Thyroid gland (tissue), 4 donors: ENCODE measurements at places on chromosomes 6 and 20.

DNA sequence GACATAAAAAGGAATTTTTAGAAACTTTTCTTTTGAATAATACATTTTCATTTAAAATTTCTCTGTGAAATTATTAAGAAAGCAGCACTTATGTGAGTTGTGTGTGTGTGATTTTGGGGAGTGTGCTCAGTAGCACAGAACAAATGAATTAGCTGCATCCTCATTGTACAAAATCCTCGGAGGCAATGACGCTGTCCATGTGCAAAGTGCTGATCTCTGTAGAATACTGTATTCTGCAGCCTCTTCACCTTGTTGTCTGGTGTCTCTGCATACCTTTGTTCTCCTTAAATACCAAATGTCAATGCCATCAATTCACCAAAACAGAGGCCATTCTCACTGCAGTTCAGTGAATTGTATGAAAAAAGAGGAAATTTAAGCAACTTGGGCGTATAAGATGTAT, 838.4 kb downstream of the QKI start:
- no peaks in the 10 kb centered on the region for H3K27me3 ChIP-seq
- no peaks in the 10 kb centered on the region for H3K36me3 ChIP-seq
- no peaks in the 10 kb centered on the region for H3K4me1 ChIP-seq
- DNase-seq: no peak
- no peak overlapping the region for H3K4me3 ChIP-seq

GRCh38 chr6:41098366-41098765, 25.6 kb downstream of the NFYA start:
- peaks cover 41% of the 10 kb centered on the region for H3K36me3 ChIP-seq
- H3K27me3 ChIP-seq: no peaks in the 10 kb centered on the region
- peak; percentile 55 for DNase-seq
- H3K27ac ChIP-seq: no peak overlapping the region
- H3K4me1 ChIP-seq: peaks cover 8% of the 10 kb centered on the region
- no peak overlapping the region for H3K4me3 ChIP-seq

GRCh38 chr20:31644701-31645100, 7.0 kb downstream of the COX4I2 start:
- no peak overlapping the region for H3K27ac ChIP-seq
- no peaks in the 10 kb centered on the region for H3K27me3 ChIP-seq
- no peaks in the 10 kb centered on the region for H3K4me1 ChIP-seq
- no peaks in the 10 kb centered on the region for H3K36me3 ChIP-seq

GRCh38 chr20:38144974-38145728, 19.9 kb downstream of the TGM2 start:
- H3K4me1 ChIP-seq: no peaks in the 10 kb centered on the region
- H3K36me3 ChIP-seq: no peaks in the 10 kb centered on the region
- H3K27me3 ChIP-seq: no peaks in the 10 kb centered on the region
- no peak for DNase-seq
- H3K4me3 ChIP-seq: no peak overlapping the region

DNA sequence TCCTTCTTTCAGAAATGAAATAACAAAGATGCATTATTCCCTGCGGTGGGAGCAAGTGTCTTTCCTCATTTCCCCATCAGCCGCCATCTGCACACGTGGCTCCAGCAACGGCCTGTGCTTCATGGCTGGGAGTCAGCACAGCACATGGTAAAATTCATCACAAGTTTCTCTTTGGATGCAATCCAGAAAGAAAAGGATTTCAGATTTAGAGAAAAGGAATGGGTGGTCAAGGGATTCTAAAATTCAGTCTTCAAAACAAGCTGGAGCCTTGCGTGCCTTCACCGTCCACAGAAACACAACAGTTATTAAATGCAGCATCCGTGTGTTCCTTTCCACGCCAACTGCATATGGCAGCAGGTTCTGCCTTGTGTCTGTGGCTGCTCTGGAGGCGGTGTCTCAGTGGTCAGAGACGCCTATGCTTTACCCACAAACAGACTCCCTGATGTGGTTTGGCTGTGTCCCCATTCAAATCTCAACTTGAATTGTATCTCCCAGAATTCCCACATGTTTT, 107.6 kb downstream of the THBS2 start:
- no peaks in the 10 kb centered on the region for H3K4me1 ChIP-seq
- no peak overlapping the region for H3K4me3 ChIP-seq
- DNase-seq: no peak
- H3K27me3 ChIP-seq: no peaks in the 10 kb centered on the region

GRCh38 chr20:45592574-45593189, 13.6 kb upstream of the WFDC8 start:
- H3K36me3 ChIP-seq: no peaks in the 10 kb centered on the region
- no peak overlapping the region for H3K4me3 ChIP-seq
- H3K27me3 ChIP-seq: no peaks in the 10 kb centered on the region
- peaks cover 7% of the 10 kb centered on the region for H3K4me1 ChIP-seq
- no peak overlapping the region for H3K27ac ChIP-seq

GRCh38 chr6:165091121-165091785, 218.2 kb downstream of the C6orf118 start:
- no peaks in the 10 kb centered on the region for H3K4me1 ChIP-seq
- no peaks in the 10 kb centered on the region for H3K36me3 ChIP-seq
- DNase-seq: no peak
- H3K4me3 ChIP-seq: no peak overlapping the region

DNA sequence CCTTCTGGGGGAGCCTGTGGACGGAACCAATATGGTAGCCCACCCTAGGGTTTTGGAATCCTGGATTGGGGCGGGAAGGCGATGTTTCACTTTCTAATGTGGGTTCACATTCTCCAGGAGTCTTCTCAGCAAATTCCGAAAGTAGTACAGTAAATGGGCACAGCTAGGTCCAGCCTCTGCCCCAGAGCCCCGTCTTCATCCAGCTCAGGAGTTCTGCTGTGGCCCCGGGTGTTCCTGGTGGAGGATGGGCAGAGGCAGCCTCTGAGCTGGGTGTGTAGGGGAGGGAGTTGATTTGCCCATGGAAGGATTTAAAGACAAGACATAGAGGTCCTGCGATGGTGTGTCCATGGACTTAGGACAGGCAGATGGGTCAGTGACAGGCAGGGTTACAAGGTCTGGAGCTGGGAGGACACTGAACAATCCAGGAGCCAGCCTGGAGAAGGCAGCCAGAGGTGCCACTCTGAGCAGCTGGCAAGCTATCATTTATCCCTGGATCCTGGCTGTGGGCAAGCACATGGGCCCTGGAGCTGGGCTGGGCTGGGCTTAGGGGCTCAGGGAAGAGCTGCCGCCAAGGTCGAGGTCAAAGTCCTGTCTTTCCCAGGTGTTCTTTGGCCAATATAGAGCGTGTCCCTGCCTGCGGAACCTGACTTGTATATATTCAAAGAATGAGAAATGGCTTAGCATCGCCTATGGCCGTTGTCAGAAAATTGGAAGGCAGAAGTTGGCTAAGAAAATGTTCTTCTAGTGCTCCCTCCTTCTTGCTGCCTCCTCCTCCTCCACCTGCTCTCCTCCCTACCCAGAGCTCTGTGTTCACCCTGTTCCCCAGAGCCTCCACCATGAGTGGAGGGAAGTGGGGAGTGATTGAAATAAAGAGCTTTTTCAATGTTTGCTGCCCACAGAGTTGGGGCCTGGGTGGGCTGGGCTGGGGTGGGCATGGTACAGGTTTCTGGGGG, 6.7 kb downstream of the CLPSL1 start:
- H3K4me3 ChIP-seq: no peak overlapping the region
- no peak for DNase-seq
- no peaks in the 10 kb centered on the region for H3K36me3 ChIP-seq

- no peak overlapping the region for H3K4me3 ChIP-seq
- no peaks in the 10 kb centered on the region for H3K36me3 ChIP-seq
- H3K27ac ChIP-seq: no peak overlapping the region
- no peak for DNase-seq
- H3K4me1 ChIP-seq: no peaks in the 10 kb centered on the region
These were observed 3.7 kb upstream of the NCOA6 start for GRCh38 chr20:34829191-34829590.

DNA sequence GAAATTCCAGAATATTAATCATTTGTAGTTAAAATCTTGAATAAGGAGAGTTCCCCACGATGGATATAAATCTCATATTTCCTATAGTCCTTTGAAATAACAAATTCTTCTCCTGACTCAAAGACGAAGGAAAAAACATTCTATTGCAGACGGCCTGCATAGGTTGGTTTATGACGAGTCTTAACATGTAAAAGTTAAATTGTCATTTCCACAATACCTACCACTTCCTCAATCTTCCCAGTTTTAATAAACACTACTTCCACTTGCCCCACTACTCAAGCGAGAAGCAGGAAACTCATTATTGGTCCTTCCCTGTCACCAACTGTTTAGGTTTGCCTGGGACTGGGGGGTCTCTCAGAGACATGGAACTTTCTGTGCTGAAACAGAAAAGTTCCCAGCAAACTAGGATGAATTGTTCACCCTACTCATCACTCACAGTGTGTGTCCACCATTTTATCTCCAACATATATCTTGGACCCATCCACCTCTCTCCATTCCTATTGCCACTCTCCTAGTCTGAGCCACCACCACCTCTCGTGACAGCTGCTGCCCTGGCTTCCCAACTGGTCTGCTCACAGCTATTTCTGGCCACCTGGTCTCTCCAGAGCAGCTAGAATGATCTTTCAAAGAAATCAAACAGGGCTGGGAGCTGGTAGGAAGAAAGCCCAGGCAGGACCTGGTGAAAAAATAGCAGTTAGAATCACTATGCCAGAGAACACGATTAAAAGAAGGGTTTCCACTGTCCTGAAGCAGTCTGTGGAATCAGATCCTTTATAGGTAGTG, 15.1 kb upstream of the ZSCAN9 start:
- H3K27me3 ChIP-seq: peaks cover 47% of the 10 kb centered on the region
- no peak overlapping the region for H3K27ac ChIP-seq
- DNase-seq: no peak
- H3K36me3 ChIP-seq: no peaks in the 10 kb centered on the region

DNA sequence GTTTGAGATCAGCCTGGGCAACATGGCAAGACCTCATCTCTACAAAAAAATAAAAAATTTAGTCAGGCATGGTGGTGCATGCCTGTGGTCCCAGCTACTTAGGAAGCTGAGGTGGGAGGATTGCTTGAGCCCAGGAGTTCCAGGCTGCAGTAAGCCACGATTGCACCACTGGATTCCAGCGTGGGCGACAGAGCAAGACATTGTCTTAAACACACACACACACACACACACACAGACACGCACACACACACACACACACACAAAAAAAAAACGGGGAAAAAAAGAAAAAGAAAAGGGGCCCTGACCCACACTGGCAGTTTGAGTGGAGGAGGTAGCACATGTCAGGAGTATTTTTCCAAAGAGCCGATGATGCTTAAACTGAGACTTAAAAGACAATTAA, 122.2 kb downstream of the AFG1L start:
- H3K27ac ChIP-seq: no peak overlapping the region
- no peaks in the 10 kb centered on the region for H3K36me3 ChIP-seq
- no peaks in the 10 kb centered on the region for H3K27me3 ChIP-seq
- no peak overlapping the region for H3K4me3 ChIP-seq

DNA sequence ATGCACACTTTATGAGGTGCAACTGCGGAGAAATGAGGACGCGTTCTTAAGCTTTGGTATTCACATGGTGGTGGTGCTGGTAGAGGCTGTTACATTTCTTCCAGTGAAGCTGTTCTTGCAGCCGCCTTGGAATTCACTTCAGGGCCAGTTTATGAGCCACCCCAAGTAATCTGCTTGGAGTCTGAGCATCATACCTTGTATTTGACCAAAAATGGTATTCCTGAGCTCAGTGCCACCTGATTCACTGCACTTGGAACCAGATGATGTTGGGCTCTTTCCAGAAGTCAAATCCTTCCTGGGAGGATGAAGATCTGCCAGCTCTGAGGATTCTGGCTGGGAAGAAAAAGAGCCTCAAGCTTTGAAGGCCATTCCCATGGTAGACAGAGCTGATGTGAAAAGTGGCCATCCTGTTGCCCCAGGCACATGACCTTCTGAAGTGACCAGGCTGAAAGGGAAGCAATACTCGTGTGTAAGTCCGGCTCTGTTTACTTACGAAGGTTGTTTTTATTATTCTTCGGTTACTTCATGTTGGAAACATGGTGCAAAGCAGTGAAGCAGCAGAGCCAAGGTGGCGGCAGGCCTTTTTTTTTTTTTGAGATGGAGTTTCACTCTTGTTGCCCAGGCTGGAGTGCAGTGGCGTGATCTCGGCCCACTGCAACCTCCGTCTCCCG, 7.7 kb downstream of the MANBAL start:
- H3K27ac ChIP-seq: no peak overlapping the region
- peak; percentile 28 for DNase-seq
- H3K27me3 ChIP-seq: no peaks in the 10 kb centered on the region
- peaks cover 6% of the 10 kb centered on the region for H3K36me3 ChIP-seq

GRCh38 chr6:148677594-148678476, 69.0 kb upstream of the UST start:
- H3K4me3 ChIP-seq: no peak overlapping the region
- H3K4me1 ChIP-seq: no peaks in the 10 kb centered on the region
- H3K36me3 ChIP-seq: no peaks in the 10 kb centered on the region
- H3K27ac ChIP-seq: no peak overlapping the region
- no peaks in the 10 kb centered on the region for H3K27me3 ChIP-seq

DNA sequence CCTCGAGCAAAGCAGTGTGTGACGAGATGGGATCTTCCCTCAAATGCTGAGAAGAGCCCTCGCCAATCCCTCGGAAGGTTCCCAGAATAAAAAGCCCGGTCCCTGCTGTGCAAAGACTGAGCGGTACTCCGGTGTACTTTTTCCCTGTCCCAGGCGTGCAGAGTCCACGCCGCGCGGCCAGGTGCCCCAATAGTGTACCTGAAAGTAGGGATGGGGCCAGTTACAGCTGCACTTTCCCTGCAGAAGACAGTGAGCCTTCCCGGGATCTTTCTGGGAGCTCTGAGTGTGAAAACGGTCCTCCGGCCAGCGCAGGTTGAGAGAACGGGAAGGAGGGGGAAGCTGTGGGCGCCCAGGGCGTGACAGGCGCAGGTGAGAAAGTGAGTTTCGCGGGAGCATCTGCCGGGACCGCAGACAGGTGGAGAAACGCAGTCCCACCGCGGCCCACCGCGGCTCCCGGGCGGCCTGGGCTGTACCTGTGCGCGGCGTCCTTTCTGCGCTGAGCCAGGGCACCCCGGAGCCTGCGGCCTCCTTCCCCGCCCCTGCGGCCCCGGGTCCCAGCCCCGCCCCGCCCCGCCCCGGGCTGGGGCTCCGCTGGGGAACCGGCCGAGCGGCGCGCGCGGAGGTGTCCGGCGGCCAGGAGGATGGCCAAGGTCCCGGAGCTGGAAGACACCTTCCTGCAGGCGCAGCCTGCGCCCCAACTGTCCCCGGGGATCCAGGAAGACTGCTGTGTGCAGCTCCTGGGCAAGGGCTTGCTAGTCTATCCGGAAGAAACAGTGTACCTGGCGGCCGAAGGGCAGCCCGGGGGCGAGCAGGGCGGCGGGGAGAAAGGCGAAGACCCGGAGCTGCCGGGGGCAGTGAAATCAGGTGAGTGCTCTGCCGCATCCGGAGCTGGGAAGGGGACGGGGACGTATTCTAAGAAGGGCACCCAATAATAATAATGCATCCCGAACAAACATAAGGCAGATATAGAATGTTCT, at the start of gene RFX6:
Gene RFX6 (plus strand): TSS at position 608 of the 977 bp plus-strand sequence. CDS start 34 bp downstream, at position 642.
- no peaks in the 10 kb centered on the region for H3K27me3 ChIP-seq
- H3K4me3 ChIP-seq: no peak within 1 kb of the TSS
- DNase-seq: peak; percentile 23
- H3K27ac ChIP-seq: no peak within 1 kb of the TSS
- no peaks in the 10 kb centered on the region for H3K36me3 ChIP-seq
